Vein endothelial cell (primary cell): ENCODE measurements at places on chromosomes 5 and 9. TPM values are rescaled to one million over a fixed set of nuclear protein-coding genes. Genes with fewer than 3 reads are reported as not detected.

The IL31RA gene
- total RNA-seq = 0.98 and 1.6 TPM in 2 replicates

The HAVCR2 gene
- total RNA-seq = under 0.01 and 0.67 TPM in 2 replicates

The LHX2 gene
- not detected in 2 replicates for total RNA-seq

The NTNG2 gene
- total RNA-seq = under 0.01 and 0.10 TPM in 2 replicates

The MUSK gene
- not detected in 2 replicates for total RNA-seq

The PCDHGB6 gene
- 4.3 and 6.2 TPM in 2 replicates for total RNA-seq

The SOX30 gene
- total RNA-seq = not detected in 2 replicates

The ZDHHC11B gene
- under 0.01 TPM in 1 of 2 replicates, not detected in the other for total RNA-seq

The SUB1 gene
- 94.7 and 159 TPM in 2 replicates for total RNA-seq

The TERT gene
- total RNA-seq = not detected in 2 replicates

The ARHGEF39 gene
- total RNA-seq = 1.6 and 3.5 TPM in 2 replicates

The CARD9 gene
- 0.57 and 0.65 TPM in 2 replicates for total RNA-seq

The CCL27 gene
- total RNA-seq = not detected in 2 replicates

The PLAC8L1 gene
- 0.29 TPM in 1 of 2 replicates, not detected in the other for total RNA-seq

The PPP2R2B gene
- not detected in 2 replicates for total RNA-seq

The GIN1 gene
- 3.3 and 7.5 TPM in 2 replicates for total RNA-seq

The NR2F1-AS1 gene
- 16.4 and 18.3 TPM in 2 replicates for total RNA-seq

The TMEM232 gene
- 0.67 and 2.3 TPM in 2 replicates for total RNA-seq

The PCDHA11 gene
- under 0.01 and 0.10 TPM in 2 replicates for total RNA-seq

The RNF224 gene
- total RNA-seq = under 0.01 and 0.19 TPM in 2 replicates
